Osteoblast (primary cell): ENCODE measurements at places on chromosomes 12 and 14. TPM values are rescaled to one million over a fixed set of nuclear protein-coding genes. Genes with fewer than 3 reads are reported as not detected.

DNA sequence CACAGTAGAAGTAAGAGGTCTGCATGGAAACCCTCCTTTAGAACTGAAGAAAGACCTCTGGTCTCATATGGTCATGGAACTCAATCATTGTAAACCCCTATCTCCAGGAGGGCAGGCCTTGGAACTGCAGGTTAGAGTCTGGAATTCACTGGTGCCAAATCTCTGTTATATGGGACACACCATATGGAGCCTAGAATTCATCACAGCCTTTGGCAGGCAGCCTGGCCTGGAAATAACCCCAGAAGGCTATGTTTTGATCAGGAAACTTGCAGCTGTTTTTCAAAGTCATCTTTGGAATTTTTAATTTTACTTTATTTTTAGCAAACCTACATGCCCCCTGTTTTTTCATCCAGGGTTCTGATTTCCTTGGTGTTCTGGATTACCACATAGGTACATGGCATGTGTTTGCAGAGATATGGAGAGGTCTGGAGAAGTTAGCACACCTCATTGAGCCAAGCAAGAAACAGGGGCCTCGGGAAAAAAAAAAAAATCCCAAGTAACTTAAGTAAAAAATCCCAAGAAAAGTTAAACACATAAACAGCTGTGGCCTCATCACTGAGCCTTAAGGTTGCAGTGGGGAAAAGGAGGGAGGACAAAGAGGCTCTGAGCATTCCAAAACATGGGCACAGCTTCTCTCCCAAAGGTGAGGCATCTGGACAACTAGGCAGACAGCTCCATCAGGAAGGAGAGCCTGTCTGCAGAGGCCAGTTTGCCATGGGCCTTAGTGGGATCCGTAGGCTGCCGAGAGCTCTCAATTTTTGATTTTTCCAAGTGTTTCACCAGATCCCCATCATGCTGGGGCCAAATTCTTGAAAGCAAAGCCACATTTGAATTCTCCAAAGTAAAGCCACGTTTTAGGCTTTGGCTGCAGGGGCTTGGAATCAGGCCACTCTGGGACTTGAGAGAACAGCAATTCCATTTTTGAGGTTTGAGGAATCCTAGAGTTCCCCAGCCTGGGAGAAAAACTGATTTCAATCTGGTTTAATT, 339.6 kb upstream of the TBX3 start:
- H3K4me3 ChIP-seq = no peak overlapping the region
- no peaks in the 10 kb centered on the region for H3K36me3 ChIP-seq
- no peak overlapping the region for H3K27ac ChIP-seq
- no peaks in the 10 kb centered on the region for H3K4me1 ChIP-seq

GRCh38 chr14:95173518-95173917, 16.2 kb upstream of the DICER1 start:
- H3K27me3 ChIP-seq = peaks cover 3% of the 10 kb centered on the region
- no peaks in the 10 kb centered on the region for H3K36me3 ChIP-seq
- H3K27ac ChIP-seq = no peak overlapping the region
- no peak for DNase-seq
- no peaks in the 10 kb centered on the region for H3K4me1 ChIP-seq

GRCh38 chr12:132568301-132568700, 42.1 kb downstream of the LRCOL1 start:
- H3K36me3 ChIP-seq = no peaks in the 10 kb centered on the region
- H3K27ac ChIP-seq = no peak overlapping the region
- DNase-seq = no peak
- H3K4me1 ChIP-seq = no peaks in the 10 kb centered on the region
- H3K27me3 ChIP-seq = no peaks in the 10 kb centered on the region

C12orf54 gene
- total RNA-seq = not detected in 2 replicates

DNA sequence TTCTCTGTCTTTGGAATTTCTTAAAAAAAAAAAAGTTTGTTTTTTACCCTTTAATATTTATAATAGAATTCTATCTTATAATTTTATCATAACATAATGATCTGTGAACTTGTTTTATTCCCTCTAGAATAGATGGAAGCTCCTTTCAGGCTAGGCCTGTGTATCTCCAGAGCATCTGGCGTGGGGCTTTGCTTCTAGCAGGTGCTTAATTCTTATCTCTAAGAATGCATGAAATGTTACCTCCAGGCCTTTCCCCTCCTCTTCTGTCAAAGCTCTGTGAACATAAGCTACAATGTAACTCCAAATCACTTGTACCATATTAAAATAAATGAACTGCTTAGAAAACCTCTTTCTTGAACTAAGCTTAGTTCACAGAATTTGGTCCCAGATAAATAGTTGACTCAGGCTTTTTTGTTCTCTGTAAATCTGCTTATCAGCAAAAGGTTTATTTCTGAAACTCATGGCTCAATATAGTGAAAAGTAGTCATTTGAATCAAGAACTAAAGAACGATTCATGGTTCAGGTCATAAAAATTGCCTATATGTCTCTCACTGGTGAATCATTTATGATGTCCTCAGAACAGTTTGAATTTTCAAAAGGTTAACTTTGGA, 407.1 kb downstream of the TRHDE start:
- no peaks in the 10 kb centered on the region for H3K36me3 ChIP-seq
- H3K4me3 ChIP-seq = no peak overlapping the region
- H3K4me1 ChIP-seq = no peaks in the 10 kb centered on the region
- H3K27ac ChIP-seq = no peak overlapping the region
- H3K27me3 ChIP-seq = no peaks in the 10 kb centered on the region

ZFHX2 gene
- total RNA-seq = 0.59 and 0.72 TPM in 2 replicates

CD4 gene
- 10.9 and 15.0 TPM in 2 replicates for total RNA-seq

NIN gene
- 40.2 and 42.4 TPM in 2 replicates for total RNA-seq
